ENCODE measurements at places on chromosomes 11 and 22. TPM values are rescaled to one million over a fixed set of nuclear protein-coding genes. Genes with fewer than 3 reads are reported as not detected.

DNA sequence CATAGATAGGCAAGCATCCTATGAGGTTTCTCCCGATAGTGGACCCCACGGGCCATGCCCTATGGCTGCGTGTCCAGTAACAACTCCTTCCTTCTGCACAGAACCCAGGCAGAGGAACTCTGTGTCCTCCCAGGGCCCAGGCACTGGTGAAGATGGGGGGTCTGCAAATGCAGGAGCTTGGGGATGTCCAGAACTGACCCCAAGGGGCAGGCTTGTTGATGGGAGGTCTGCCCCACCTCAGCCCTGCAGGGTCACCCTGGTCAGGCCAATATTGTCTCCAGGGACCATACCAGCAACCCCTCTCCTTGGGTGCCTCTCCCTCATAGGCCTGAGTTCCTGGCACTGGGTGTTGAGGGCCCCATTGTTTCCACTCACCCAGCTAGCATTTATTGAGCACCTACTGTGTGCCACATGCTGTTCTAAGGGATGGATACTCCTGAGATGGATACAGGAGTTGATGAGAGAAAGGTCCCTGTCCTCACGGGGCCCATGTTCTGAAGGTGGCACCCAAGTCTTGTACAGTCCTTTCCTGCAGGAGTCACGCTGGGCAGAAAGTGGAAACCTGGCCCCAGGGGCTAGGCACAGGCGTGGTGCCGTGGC lies 26.3 kb upstream of the TXNRD2 start:
- H3K27ac ChIP-seq = no peak overlapping the region
- H3K36me3 ChIP-seq = no peaks in the 10 kb centered on the region
- DNase-seq = no peak
- H3K4me1 ChIP-seq = peaks cover 10% of the 10 kb centered on the region
- H3K27me3 ChIP-seq = no peaks in the 10 kb centered on the region

GRCh38 chr11:8250434-8250833 lies 13.2 kb downstream of the LMO1 start:
- H3K4me3 ChIP-seq = no peak overlapping the region
- H3K36me3 ChIP-seq = no peaks in the 10 kb centered on the region
- H3K27me3 ChIP-seq = no peaks in the 10 kb centered on the region
- no peak overlapping the region for H3K27ac ChIP-seq
- no peak for DNase-seq

GRCh38 chr11:80898910-80899309 lies 1458.1 kb upstream of the TENM4 start:
- H3K27ac ChIP-seq = no peak overlapping the region
- DNase-seq = no peak
- H3K27me3 ChIP-seq = no peaks in the 10 kb centered on the region
- no peaks in the 10 kb centered on the region for H3K36me3 ChIP-seq
- H3K4me1 ChIP-seq = no peaks in the 10 kb centered on the region

- H3K4me1 ChIP-seq = peaks cover 3% of the 10 kb centered on the region
- no peaks in the 10 kb centered on the region for H3K27me3 ChIP-seq
- no peak overlapping the region for H3K4me3 ChIP-seq
- H3K27ac ChIP-seq = no peak overlapping the region
- no peaks in the 10 kb centered on the region for H3K36me3 ChIP-seq
Observed at GRCh38 chr11:75547617-75548058, 14.4 kb upstream of the SERPINH1 start.

Gene C11orf52
- 3.0 TPM for polyA plus RNA-seq

DNA sequence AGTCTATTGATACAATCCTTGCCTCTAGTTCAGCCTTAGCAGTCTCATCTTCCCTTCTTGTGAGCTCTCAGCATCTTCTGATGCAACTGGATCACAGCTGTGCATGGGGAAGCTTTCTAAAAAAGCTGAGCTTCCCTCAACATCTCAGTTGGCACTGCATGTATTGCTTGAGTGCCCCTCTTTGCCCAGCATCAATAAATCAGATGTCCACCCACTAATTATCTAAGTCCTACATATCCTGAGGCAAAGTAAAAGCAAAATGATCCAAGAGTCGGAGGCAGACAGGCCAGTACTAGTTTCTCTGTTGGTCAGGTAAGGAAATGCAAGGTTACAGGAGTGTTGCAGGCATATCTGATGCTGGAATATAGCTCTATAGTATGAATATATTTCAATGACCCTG lies 334.5 kb upstream of the NCAM1 start:
- H3K27ac ChIP-seq = no peak overlapping the region
- no peak overlapping the region for H3K4me3 ChIP-seq
- no peaks in the 10 kb centered on the region for H3K4me1 ChIP-seq
- no peaks in the 10 kb centered on the region for H3K27me3 ChIP-seq

DNA sequence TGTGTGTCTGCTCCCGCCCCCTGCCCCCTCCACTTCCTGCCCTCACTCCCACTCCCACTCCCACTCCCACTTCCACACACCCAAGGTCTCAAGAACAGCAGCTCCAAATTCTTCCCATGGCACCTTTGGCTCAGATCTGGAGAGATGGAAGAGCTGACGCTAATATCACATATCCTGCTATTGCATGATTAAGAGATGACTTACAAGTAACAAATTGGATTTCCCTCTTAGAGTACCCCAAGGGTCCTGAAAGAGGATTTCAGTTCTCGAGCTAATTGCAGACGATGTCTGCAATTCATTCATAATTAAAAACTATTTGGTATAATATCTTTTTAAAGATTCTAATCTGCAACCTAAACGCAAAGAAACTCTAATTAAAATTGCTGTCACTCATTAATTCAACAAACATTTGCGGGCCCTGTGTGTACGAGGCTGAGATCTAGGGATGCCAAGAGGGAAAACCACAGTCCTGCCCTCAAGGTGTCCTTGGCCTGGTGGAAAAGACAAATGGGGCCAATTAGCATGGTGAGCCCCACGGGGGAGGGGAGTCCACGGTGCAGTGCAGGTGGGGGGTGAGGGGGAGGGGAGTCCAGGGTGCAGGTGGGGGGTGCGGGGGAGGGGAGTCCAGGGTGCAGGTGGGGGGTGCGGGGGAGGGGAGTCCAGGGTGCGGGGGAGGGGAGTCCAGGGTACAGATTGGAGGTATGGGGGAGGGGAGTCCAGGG lies 50.3 kb downstream of the CELSR1 start:
- H3K27ac ChIP-seq = no peak overlapping the region
- H3K27me3 ChIP-seq = no peaks in the 10 kb centered on the region
- no peak overlapping the region for H3K4me3 ChIP-seq
- H3K4me1 ChIP-seq = peaks cover 6% of the 10 kb centered on the region
- DNase-seq = no peak

Gene MYEOV
- polyA plus RNA-seq = 0.07 TPM

- H3K4me1 ChIP-seq = no peaks in the 10 kb centered on the region
- no peak overlapping the region for H3K4me3 ChIP-seq
- no peak for DNase-seq
Observed at GRCh38 chr11:44718612-44719390, 8.0 kb upstream of the TSPAN18 start.

Gene AQP11
- 0.52 TPM for polyA plus RNA-seq

- H3K4me1 ChIP-seq = peaks cover 7% of the 10 kb centered on the region
- H3K36me3 ChIP-seq = no peaks in the 10 kb centered on the region
- DNase-seq = no peak
- H3K27ac ChIP-seq = no peak overlapping the region
- peaks cover 29% of the 10 kb centered on the region for H3K27me3 ChIP-seq
Observed at GRCh38 chr11:1204381-1205101, 18.3 kb upstream of the MUC5B start.

Gene VSIG2
- 0.55 TPM for polyA plus RNA-seq

Gene FGF19
- polyA plus RNA-seq = not detected

DNA sequence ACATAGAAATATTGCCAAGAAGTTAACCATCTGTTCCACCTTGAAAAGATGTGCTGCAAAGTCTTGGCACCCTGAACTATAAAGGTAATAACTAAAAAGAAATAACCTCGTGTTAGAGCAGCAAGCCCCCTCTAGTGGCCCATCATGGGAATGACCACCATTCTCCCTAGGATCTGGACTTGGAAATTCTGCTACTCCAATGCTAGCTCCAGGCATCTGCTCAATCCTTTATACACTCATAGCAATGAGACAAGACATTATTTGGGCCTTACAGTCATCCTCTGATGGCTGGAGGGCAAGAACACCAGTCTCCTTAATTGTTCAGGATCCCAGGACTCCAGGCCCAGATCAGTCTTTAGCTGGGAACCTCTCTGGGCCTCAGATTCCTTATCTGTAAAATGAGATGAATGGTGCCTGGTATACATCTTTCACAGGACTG lies 76.0 kb downstream of the CWC15 start:
- H3K27ac ChIP-seq = no peak overlapping the region
- H3K4me3 ChIP-seq = no peak overlapping the region
- no peaks in the 10 kb centered on the region for H3K36me3 ChIP-seq
- H3K27me3 ChIP-seq = no peaks in the 10 kb centered on the region
- no peaks in the 10 kb centered on the region for H3K4me1 ChIP-seq

DNA sequence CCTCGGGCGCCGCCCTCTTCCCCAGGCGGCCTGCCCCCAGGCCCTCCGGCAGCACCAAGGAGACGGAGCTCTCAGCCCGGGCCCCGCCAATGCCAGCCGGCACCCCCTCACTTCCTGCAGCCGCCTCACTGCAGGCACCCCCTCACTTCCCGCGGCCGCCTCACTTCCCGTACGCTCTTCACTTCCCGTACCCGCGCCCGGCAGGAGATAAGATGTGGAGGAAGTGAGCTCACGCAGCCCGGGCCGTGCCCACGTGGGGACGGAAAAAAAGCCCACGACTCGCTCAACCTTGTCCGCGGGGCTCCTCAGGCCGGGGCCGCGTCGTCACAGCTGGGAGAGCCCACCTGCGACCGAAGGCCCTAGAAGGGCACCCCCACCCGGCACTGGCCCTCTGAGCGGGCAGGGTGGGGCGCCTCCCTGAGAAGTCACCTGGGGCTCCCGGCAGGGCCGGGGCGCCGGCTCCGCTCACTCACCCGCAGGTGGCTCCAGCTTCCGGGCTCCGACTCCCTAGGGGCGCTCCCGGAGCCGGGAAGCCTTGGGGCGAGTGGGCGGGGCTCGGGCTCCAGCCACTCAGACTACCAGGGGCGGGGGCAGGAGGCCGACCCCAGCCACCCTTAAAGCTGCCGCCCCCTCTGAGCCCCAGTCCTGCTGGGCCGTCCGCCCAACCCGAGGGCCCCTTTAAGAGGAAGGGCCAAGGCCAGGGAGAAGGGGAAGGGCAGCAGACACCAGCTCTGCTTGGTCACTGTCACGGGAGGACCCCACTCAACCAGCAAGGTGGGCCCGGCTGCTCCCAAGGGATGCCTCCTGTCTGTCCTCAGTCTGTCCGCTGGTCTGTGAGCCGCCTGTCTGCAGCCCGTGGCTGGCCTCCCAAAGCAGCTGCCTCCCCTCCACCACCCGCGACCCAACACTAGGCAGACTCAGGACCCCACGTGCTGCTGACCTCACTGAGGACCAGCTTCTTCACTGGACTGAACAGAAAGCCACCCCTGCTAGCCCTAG lies 31.4 kb downstream of the PISD start:
- H3K27ac ChIP-seq = peak overlapping the region; percentile 94
- H3K27me3 ChIP-seq = no peaks in the 10 kb centered on the region
- peak; percentile 83 for DNase-seq
- peak overlapping the region; percentile 77 for H3K4me3 ChIP-seq

Gene CCDC87
- polyA plus RNA-seq = 0.22 TPM

GRCh38 chr11:15113381-15113780 lies 1.3 kb upstream of the INSC start:
- no peak for DNase-seq
- no peaks in the 10 kb centered on the region for H3K4me1 ChIP-seq
- H3K4me3 ChIP-seq = no peak overlapping the region
- H3K27me3 ChIP-seq = no peaks in the 10 kb centered on the region

GRCh38 chr11:16817351-16817750 lies 78.9 kb downstream of the C11orf58 start:
- H3K27ac ChIP-seq = peak overlapping the region; percentile 69
- no peak for DNase-seq
- H3K4me3 ChIP-seq = no peak overlapping the region
- H3K27me3 ChIP-seq = no peaks in the 10 kb centered on the region

DNA sequence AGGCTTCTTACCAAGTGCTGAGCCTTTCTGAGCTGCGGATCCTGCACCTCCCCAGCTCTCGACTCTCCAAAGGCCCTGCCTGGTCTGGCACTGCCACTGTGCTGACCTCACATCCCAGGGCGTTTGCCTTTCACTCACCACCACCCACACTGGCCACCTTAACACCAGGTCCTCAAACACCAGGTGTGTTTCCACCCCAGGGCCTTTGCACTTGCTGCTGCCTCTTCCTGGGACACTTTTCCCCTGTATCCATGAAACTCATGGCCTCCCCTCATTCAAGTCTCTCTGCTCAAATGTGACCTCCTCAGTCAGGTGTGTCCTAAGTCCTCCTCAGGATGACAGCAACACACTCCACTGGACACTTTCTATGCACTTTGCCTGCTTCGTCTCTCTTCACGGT lies 51.4 kb upstream of the ANO1 start:
- H3K36me3 ChIP-seq = no peaks in the 10 kb centered on the region
- DNase-seq = no peak
- no peak overlapping the region for H3K4me3 ChIP-seq
- H3K27me3 ChIP-seq = no peaks in the 10 kb centered on the region
- H3K27ac ChIP-seq = no peak overlapping the region

- peaks cover 69% of the 10 kb centered on the region for H3K36me3 ChIP-seq
- H3K27ac ChIP-seq = peak overlapping the region; percentile 46
- H3K27me3 ChIP-seq = no peaks in the 10 kb centered on the region
- no peak overlapping the region for H3K4me3 ChIP-seq
- peaks cover 34% of the 10 kb centered on the region for H3K4me1 ChIP-seq
Observed at GRCh38 chr22:17890892-17891291, 116.6 kb upstream of the BID start.

- no peaks in the 10 kb centered on the region for H3K27me3 ChIP-seq
- no peak for DNase-seq
- H3K4me1 ChIP-seq = peaks cover 12% of the 10 kb centered on the region
- no peaks in the 10 kb centered on the region for H3K36me3 ChIP-seq
Observed at GRCh38 chr22:27207907-27208306, 550.5 kb downstream of the MIAT start.

- DNase-seq = no peak
- no peaks in the 10 kb centered on the region for H3K4me1 ChIP-seq
- no peaks in the 10 kb centered on the region for H3K36me3 ChIP-seq
- no peak overlapping the region for H3K27ac ChIP-seq
- no peaks in the 10 kb centered on the region for H3K27me3 ChIP-seq
Observed at GRCh38 chr11:125670172-125670571, 10.5 kb downstream of the ACRV1 start.

GRCh38 chr11:80519596-80520506 lies 1079.0 kb upstream of the TENM4 start:
- DNase-seq = no peak
- no peak overlapping the region for H3K27ac ChIP-seq
- no peaks in the 10 kb centered on the region for H3K36me3 ChIP-seq

DNA sequence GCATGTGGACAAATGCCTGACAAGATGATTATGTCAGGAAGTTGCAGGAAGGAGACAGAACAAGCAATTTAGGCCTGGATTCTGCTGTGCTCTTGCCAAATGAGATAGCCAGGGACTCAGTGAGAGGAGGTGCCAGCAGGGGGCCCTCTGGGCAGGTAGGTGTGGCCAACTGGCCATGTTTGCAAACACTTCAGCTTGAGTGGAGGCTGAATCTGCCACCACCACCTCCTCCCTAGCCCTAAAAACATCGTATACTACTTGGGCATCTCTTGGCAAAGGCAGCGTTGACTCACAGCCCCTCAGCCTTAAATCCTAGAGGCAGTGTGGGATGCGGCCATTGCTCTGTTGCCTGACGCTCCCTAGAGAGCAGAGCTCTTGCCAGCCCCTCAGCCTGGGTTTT lies 95.1 kb upstream of the PLET1 start:
- H3K27ac ChIP-seq = no peak overlapping the region
- H3K4me1 ChIP-seq = peaks cover 5% of the 10 kb centered on the region
- no peak overlapping the region for H3K4me3 ChIP-seq
- H3K36me3 ChIP-seq = no peaks in the 10 kb centered on the region
- DNase-seq = no peak
- no peaks in the 10 kb centered on the region for H3K27me3 ChIP-seq

Gene KRTAP5-10
- polyA plus RNA-seq = not detected
